Esophagus squamous epithelium (tissue), 5 donors: ENCODE measurements at places on chromosomes 3 and 15.

GRCh38 chr3:46609944-46610722, 2.2 kb upstream of the FAM240A start:
- no peak for DNase-seq

DNA sequence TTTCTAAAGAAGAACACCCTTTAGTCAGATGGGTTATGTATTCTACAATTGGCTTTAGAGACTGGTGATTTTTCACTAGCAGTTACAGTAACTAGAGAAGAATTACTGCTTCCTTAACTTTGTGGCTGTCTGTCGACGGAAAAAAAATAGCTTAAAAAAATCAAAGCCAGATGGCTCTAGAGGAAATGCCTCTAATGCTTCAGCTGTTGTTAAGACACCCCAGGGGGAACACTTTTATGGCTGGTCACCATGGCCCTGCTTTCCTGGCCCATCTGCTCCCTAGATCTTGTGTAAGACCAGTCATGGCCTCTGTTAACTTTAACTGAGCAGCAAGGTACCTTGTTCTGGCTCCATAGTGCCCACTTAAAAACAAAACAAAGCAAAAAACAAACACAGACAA, 198.6 kb upstream of the PLSCR5 start:
- no peak for DNase-seq

DNA sequence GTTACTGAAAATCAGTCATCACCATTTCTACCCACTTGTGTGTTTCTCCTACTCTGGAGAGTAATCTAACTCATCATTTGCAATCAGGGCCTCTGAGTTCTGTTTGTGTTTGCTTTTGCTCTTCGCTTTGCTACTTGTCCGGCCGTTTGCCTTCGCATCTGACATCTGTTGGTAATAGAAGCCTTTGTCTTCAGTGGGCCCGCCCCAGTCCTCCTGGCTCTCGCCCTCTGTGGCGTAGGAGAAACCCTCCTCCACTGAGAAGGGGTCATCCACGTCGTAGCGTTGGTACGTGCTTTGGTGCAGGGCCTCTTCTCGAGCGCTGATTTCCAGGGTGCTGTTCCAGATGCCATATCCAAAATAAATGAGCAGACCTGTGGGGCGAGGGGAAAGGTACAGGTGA, 48.3 kb downstream of the CLDN11 start:
- DNase-seq, result no peak

DNA sequence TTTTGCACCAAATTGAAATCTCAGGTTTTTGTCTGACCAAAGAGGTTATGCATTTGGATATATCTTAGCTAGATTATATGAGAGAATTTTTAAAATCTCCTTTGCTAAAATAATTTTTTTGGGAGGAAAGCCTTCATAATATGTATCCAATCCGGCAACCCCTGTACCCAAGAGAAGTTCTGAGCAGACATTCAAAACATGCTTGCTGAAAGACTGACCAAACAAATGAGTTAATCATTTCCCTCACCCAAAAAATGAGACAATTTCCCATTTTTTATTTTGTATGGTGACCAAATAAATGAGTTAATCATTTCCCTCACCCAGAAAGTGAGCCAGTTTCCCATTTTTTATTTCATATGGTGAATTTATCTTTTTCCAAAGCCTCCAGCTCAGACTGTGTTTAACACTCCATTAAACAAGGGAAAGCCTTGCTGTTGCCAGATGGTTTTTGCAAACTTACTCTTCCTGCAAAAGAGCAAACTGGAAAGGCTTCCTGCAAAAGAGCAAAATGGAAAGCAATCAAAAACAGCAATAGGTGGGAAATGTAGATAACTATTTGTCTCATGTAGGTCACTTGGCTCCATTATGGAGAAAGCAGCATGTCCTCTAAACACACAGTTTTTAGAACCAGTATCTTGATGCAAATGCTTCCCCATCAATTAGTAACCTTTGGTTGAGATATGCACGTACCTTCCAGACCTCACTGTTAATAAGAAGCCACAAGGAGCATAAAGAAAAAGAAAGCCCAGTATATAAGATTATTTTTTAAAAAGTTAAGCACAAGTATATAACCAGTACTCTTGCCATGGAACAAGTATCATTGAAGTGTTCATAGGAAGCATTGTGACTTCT, 78.4 kb upstream of the OSTN start:
- DNase-seq, result no peak

- no peak for DNase-seq
Measured at GRCh38 chr3:123313889-123314288, 112.1 kb downstream of the SEC22A start.

- no peak for DNase-seq
Measured at GRCh38 chr3:134721214-134721613, 70.4 kb upstream of the KY start.

GRCh38 chr3:191568206-191568605, 107.2 kb downstream of the PYDC2 start:
- DNase-seq, result no peak

- no peak for DNase-seq
Measured at GRCh38 chr3:10157031-10157430, 7.7 kb upstream of the IRAK2 start.

GRCh38 chr3:58609990-58610389, 32.8 kb upstream of the FAM107A start:
- no peak for DNase-seq

GRCh38 chr3:15894382-15894781, 96.6 kb upstream of the ANKRD28 start:
- no peak for DNase-seq

- no peak for DNase-seq
Measured at GRCh38 chr3:132432639-132433038, 15.3 kb downstream of the DNAJC13 start.

- no peak for DNase-seq
Measured at GRCh38 chr15:28132524-28133275, 33.6 kb upstream of the OCA2 start.

- DNase-seq, result peak; percentile 22
Measured at GRCh38 chr15:101201411-101202174, 50.3 kb downstream of the CHSY1 start.

GRCh38 chr3:149816986-149817385, 4.0 kb downstream of the RNF13 start:
- no peak for DNase-seq

DNA sequence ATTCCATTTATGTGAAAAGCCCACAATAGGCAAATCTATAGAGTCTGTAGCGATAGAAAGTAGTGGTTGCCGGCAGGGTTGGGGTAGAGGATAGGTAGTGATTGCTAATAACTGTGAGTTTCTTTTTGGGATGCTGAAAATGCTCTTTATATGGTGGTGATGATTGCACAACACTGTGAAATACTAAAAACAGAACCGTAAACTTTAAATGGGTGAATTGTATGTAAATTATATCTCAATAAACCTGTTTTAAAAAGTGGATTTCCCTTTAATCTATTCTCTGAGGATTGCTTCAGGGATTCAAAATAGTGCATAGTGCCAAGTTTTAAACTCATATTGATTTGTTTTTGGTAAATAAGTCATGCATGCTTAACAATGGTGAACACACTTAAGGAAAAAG, 140.2 kb downstream of the LPP start:
- no peak for DNase-seq

DNA sequence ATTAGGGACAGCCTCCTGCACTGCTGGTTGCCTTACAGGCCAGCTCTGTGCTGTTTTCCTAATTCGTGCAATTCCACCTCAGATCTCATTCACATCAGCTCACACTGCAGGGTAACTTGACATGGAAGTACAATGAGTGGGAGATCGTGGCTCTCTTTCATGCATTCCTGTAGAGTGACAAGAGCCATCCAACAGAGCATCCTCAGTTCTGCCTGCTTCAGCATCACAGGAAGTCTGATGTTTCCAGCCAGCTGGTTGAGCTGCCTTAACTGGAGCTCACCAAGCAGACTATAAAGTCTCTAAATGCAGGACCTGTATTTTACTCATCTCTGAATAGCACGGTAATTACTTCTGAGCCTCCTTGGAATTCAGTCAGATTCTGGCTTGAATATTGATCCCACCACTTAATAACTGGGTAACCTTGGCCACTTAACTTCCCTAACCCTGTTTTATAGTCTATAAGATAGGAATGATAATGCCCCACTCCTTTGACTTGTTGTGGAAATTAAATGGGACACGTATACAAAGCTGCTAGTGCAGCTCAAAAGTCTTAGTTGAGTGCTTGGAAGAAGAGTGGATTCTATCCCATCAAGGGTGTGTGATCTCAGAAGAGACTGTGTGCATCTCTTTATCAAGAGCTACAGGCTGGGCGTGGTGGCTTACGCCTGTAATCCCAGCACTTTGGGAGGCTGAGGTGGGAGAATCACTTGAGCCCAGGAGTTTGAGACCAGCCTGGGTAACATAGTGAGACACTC, 1.4 kb upstream of the DIS3L start:
- DNase-seq, result no peak

DNA sequence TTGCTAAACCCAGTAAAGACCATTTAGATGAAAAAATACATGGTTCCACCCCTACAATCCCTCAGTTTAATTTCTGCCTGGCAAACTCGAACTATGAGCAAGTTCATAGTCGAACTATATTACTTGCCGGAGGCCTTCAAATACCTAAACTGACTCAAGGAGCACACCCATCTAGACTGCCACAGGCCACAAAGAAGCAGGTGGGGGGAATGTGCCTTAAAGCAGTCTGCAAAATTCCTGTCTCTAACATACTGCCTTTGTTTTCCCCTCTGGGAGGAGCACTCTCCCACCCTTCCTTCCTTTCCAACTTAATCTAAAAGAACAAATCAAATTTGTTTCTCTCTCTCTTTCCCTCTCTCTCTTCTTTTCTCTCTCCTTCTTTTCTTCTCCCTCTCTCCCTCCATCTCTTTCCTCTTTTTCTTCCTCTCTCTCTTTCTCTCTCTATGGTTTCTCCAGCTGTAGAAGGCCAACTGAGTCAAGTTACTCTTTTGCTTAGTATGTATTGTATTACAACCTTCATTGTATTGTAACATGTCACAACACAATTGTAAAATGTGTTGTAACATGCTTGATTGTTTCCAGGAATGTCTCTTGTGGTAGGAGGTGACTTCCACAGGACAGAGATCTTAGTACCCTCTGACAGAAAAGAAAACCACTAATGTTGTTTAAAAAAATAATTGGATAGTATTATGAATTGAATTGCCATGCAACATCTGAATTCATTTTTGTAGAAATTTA, 496.3 kb downstream of the ROBO2 start:
- DNase-seq, result no peak

DNA sequence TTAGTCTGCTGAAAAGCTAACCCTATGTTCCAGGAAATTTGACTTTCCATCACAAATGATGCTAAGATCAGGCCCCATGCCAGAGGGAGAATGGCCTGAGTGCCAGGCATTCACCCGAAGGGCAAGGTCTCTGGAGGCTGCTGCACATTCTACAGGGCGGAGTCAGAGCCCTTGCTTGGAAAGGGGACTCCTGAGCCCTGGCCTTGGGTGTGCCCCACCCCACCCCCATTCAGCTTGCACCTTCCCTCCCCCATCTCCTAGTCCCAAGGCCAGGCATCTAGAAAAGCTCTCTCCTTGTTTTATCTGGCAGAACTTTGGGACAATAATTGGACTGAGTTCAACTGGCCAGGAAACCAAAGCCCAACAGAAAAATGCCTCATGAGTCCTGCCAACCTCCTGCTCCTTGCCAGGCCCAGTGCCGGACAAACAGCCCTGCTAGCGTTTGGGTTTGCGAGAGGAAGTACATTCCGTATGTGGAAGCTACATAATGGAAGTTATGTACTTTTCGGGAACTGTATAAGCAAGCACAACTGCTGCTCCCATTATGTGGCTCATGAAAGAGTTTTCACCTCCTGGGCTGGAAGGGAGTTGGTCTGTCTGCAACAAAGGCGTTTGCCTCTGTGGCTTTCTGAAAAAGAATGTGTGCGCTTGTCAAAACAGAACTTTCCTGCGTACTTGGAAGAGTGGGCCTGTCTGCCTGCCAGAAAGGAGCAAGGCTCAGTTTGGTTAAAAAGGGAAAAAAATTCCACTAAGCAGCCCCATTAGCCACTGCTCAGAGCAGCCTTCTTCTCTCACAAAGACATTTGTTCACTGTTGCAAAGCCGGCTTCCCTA, 321.5 kb upstream of the CTNNB1 start:
- DNase-seq, result no peak

DNA sequence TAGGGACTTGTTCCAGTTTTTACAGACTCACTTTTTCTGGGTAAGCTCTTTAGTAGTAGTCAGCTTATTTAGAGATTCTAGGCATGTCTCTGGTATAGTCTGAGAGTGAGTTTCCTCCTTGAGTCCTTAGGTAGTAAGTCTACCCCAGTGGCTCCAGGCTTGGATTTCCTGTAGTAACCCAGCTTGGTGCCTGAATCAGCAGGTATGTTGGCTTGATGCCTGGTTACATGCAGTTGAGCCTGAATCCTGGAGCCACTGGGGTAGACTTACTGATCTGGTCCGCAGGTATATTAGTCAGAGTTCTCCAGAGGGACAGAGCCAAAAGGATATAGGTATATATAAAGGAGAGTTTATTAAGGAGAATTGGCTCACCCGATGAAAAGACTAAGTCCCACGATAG, 85.8 kb upstream of the RBMS3 start:
- no peak for DNase-seq

DNA sequence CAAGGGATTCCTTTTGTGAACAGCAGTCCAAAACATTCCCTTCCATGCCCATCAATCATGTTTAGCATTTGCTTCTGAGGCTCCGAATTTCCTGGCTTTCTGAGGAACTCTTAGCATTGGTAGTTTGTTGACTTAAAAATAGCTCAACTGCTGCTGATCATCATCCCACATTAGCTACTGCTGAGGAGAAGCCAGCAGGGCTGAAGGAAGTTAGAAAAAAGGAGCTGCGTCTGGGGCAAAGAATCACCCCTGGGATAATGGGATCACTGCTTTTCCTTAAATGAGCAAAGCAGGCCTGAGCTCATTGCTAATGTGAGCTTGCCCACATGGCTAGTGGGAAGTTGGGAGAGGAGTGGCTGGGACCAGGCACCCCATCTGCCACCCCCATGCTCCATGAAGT, 39.8 kb downstream of the CYP19A1 start:
- no peak for DNase-seq

- DNase-seq, result no peak
Measured at GRCh38 chr15:57496946-57497869, 94.5 kb upstream of the MYZAP start.

- DNase-seq, result no peak
Measured at GRCh38 chr15:49134683-49135341, 20.6 kb downstream of the COPS2 start.

DNA sequence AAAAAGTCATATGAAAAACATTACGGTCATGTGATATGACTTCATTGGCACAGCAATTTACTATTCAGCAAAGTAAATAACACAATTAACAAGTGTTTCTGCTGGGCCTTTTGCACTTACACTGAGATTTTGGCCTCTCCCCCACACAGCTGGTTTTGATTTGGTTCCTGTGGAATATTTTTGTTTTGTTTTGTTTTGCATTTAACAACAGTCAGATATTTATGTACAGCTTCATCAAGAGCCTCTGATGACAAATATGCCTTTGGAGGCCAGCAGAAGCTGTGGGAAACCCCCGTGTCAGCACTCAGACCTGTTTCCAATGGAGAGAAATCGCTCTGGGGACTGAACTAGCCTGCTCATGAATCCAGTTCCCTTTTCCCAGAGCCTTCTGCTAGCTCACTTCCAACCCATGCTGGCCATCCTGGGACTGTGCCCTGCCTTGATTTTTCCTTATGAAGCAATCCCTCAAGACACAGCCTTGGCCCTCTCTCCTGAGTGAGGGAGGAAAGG, 161.9 kb downstream of the ATG7 start:
- no peak for DNase-seq
